ENCODE measurements at places on chromosomes 7 and 10. TPM values are rescaled to one million over a fixed set of nuclear protein-coding genes. Genes with fewer than 3 reads are reported as not detected.

DNA sequence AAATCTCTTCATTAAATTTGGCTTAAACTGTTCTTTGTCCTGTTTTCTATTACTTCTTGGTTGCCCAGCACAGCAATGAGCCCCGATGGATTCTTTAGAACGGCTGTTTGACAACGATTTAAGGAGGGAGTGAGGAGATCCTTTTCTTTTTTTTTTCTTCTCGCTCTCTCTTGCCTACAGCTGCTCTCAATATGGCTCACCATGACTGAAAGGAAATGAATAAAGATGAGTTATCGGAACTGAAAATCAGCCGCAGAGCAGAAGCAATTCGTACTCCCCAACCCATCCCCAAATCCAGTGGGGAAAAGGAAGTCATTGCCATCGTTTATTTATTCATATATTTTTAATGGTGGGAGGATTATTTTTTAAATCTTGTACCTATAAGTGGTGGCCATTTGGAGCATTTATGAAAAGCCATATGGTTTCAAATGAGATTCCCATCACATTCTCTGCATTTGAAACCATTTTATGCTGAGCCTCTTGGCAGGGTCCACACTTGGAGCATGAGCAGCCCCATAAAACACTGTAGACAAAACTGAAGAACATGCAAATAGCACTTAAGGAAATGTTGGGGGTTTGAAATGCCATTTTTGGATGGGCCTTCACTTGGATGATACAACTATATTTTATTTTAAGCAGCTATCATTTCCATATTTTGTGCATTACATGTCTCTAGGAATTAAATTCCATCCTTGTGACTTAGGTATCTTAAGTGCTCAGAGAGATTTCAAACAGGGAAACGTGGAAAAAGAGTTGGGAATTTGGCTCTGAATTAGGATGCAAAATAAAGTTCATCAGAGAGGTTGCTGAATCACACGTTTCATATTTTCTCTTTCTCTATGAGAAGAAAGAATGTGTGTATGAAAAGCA lies 107.7 kb upstream of the FZD1 start:
- no peak for DNase-seq

- DNase-seq: no peak
Measured at GRCh38 chr10:114180937-114181336, 1.8 kb downstream of the TDRD1 start.

GRCh38 chr10:111835574-111835973 lies 348.0 kb downstream of the GPAM start:
- DNase-seq: no peak

The KCNMA1 gene
- 87.6 TPM for total RNA-seq

DNA sequence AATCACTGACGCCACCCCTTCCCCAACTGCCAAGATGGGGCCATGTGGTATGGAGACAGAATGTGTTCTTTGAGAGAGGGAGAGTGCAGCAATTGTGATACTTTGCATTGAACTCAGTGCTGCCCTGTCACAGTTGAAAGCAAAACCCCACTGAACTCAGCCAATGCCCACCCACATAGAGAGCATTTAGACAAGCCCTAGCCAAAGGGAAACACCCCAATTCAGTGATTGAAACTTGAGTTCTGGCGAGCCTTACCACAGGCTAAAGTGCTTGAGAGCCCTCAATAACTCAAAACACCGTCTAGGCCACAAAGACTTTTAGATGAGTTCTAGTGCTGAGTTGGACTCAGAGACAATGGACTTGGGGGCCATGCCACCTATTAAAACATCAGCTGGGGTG lies 751.9 kb upstream of the POT1 start:
- no peak for DNase-seq

- no peak for DNase-seq
Measured at GRCh38 chr7:73858807-73859206, 2.2 kb upstream of the TMEM270 start.

GRCh38 chr7:151934584-151934983 lies 21.7 kb upstream of the GALNTL5 start:
- no peak for DNase-seq

DNA sequence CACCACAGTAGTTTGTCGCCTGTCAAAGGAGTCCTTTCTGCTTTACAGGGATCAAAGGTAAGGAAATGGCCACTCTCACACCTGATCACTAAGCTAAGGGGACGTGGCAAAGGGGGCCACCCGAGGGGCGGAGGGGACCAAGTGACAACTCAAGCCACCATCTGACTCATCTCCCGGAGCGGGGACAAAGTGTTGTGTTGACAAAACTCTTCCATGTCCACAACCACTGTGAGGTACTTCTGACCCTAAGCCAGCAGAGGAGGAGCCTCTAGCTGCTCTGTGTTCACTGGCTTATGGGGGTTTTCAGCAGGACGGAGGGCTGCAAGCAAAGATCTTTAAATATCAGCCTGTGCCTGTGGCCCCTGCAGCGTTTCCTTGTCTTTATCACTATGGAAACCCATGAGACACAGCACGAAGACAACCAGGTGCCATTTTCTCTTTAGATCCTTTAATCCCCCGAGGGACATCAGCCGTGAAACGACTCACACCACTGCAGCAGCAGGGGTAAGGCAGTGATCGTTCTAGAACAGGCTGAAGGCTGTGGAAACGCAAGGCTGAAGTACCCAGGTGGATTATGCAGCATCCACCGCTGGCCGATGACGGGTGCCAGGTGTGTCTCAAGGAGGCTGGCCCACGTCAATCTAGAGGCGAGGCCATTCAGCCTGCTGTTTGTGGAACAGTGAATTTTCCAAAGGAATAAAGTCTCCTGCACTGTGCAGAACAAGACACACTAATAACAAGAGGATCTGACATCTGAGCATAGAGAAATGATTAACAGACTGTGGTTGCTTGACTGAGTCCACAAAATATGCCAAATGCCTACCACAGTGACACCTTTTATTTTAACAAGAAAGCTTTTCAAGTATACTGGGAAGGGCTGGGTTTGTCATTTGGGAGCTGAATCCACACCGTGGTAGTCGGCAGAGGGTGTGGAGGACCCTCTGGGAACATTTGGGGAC lies 26.6 kb upstream of the DDC start:
- DNase-seq: no peak

- DNase-seq: no peak
Measured at GRCh38 chr10:104735757-104736391, 94.8 kb downstream of the SORCS3 start.

The RFC2 gene
- total RNA-seq: 11.0 TPM

DNA sequence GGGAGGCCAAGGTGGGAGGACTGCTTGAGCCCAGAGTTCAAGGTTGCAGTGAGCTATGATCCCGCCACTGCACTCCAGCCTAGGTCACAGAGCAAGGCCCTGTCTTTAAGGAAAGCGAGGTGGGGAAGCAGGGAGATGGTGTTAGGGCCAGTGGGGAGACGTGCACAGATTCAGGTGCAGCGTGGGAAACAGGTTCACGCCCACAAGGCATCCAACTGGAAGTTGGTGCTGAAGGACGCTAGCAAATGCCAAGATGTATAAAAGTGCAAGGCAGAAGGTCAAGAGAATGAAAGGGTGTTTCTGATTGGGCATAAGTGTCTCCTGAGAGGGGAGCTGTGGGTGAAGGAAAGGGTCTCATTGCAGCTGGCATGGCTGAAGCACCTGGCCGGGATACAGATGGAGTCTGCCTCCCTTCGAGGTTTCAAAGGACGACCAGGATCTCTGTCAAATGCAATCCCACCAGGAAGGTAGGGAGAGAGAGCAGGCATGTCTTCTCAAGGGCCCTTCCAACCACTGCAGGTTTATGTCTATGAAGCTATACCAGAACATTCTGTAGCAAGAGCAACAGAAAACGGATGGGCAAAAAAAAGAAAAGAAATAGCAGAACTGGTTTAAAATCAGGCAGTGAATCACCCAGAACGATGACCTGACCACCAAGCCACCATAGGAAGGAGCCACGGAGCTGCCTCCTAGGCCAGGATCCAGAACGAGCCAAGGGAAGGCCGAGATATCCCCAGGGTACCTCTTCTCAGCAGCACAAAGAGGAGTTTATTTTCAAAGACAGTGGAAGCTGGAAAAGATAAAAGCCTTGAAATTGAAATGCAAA lies 43.2 kb downstream of the GSDME start:
- no peak for DNase-seq

DNA sequence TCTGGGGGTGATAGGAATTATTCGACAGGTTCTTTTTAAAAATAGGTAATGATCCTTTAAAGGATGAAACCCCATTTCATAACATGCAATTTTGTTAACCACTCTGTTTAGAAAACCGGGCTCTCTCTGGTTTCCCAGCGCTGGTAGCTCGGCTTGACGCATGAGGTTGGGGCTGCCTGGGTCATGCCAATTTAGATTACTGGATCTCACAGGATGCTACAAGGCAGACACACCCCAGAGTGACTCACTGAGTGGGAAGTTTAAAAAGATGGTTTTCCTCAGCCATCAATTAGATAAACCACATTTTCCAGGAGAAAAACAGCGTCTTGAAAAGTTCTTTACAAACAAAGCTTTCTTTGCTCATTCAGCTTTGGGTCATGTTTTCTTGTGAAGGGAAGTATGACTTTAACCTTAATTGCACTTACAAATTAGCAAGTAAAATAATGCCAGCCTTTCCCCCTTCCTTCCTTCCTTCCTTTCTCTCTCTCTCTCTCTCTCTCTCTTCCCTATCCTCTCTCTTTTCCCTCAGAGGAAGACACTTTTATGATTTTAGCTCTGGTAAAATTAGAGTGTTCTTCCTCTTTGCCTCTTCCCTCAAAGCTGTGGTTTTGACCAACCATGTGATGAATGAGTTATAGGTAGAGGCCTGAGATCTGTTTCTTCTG lies 99.8 kb downstream of the EPDR1 start:
- DNase-seq: no peak

GRCh38 chr7:7017707-7018280 lies 164.6 kb upstream of the C1GALT1 start:
- DNase-seq: no peak

The EPHB6 gene
- 0.31 TPM for total RNA-seq

The ACSL5 gene
- total RNA-seq: 0.15 TPM

The C10orf62 gene
- total RNA-seq: not detected

- no peak for DNase-seq
Measured at GRCh38 chr7:110386913-110387312, 704.0 kb upstream of the LRRN3 start.
